CD4-positive, alpha-beta memory T cell (primary cell): ENCODE measurements at places on chromosomes 5 and 9.

DNA sequence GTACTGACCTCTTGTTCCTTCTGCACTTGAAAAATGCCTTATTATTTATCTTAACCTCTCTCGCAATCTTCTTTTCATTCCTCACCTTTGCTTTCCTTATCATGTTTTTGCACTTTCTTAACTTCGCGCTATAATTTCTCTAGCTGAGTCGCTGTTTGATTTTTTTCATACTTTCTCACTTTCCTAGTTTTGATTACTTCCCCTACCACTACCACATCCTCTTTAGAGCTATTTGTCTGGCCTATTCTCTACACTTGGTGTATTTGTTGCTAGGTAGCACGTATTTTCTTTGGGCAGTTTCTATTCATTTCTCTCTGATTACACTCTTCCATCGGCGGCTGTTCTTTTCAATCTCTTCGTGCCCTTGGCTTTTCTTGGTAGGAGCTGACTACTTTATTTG lies 611.8 kb downstream of the BNC2 start:
- DNase-seq: no peak

GRCh38 chr5:94025788-94026473 lies 284.5 kb upstream of the POU5F2 start:
- DNase-seq: no peak

- no peak for DNase-seq
These were observed 15.4 kb downstream of the IER5L start for GRCh38 chr9:129162497-129163197.

DNA sequence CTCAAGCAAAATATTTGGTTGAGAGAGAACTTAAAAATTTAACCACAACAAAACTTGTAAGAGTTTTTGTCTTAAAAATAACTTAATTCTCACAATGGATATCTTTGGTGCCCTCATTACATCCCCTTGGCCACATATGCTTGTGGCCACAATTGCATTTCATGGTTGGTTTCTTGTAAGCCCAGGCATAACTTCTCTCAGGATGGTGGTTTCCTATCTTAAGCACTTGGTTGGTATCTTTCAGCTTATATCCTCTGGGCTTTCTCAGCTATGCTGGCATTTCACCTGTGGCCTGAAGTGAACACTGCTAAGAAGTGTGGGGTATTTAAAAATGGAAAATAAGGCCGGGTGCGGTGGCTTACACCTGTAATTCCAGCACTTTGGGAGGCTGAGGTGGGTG lies 212.4 kb upstream of the MEF2C start:
- no peak for DNase-seq

DNA sequence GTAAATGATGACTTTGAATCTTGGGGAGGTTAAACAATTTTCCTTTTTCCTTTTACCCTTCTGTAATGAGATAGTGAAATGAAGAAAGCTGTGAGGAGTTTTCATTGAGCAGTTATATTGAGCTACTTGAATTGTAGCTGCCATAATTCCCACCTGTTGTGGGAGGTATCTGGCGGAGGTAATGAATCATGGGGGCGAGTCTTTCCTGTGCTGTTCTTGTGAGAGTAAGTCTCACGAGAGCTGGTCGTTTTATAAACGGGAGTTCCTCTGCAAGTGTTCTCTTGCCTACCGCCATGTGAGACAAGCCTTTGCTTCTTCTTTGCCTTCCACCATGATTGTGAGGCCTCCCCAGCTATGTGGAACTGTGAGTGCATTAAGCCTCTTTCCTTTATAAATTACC lies 258.4 kb downstream of the FER start:
- no peak for DNase-seq

- no peak for DNase-seq
These were observed 45.2 kb upstream of the IL6ST start for GRCh38 chr5:56039985-56040384.

GRCh38 chr9:68983522-68984424 lies 30.1 kb downstream of the PRKACG start:
- no peak for DNase-seq

- DNase-seq: peak; percentile 48
These were observed 149.5 kb downstream of the C9orf152 start for GRCh38 chr9:110058304-110058953.

- DNase-seq: no peak
These were observed 190.6 kb upstream of the MSX2 start for GRCh38 chr5:174533751-174534241.
